HL-60 (cell line): ENCODE measurements at places on chromosomes 2 and 18.
A peak's percentile ranks its signal among the peaks of the same experiment; 100 is the strongest.

GRCh38 chr2:11631462-11631861, 38.5 kb downstream of the NTSR2 start:
- DNase-seq = no peak

DNA sequence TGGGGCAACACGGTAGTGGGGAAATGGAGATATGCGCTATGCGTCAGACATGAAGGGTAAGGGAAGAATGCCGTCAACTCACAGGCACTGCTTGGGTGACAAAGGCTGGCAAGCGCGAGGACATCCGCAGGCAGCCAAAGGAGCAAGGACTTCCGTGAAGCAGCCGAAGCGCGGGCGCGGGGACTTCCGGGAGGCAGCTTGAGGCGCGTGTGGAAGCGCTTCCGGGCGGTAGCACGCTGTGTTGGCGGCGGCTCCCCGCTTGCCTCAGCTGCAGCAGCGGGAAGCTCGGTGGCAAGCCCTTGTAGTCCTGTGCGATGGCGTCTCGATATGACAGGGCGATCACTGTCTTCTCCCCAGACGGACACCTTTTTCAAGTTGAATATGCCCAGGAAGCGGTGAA, at the start of gene PSMA8:
Gene PSMA8, plus strand, starts transcription at position 218 of the 400 bp plus-strand sequence. Its CDS starts 97 bp downstream, at position 315.
- no peak for DNase-seq

DNA sequence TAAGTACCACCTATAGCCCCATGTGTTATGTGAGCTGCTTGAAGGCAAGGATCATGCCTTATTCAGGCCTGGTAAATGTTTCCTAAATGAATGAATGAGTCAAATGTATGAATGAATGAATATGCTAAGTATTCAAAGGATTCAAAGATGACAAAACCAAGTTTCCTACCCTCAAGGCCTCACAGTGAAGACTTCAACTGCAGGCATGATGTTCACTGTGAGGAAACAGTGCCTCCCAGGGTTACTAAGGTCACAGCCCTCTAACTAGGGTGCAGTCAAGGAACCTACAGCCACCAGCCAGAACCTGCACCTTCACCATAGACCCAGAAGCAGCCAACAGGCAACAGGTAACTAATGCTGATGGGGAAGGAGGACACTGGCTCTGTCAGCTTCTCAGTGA, 69.3 kb downstream of the SUMO1 start:
- DNase-seq = no peak

- DNase-seq = no peak
These were observed 109.0 kb upstream of the GATA6 start for GRCh38 chr18:22060361-22060760.

GRCh38 chr2:238220892-238221521, 17.5 kb upstream of the ILKAP start:
- DNase-seq = no peak

GRCh38 chr2:78061301-78061700, 539.1 kb upstream of the LRRTM4 start:
- no peak for DNase-seq

- DNase-seq = no peak
These were observed 67.1 kb upstream of the CTDP1 start for GRCh38 chr18:79612291-79613108.

- no peak for DNase-seq
These were observed 206.0 kb upstream of the PARD3B start for GRCh38 chr2:204339212-204339715.

DNA sequence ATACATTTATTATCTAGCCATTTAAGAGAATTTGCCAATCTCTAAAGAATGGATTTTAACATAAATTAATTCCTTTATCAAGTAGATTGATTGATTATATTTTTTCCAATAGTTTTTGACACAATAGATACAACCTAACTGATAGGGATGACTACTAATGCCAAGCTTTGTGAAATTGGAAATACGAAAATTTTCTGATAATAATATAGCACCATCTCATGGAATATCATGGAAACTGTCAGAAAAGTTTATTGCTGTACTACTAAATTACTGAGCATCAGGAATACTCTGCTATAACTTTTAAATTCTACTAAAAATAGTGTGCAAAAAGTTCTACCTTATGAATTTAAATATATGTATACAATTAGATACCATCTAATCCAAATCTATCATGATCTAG, 101.8 kb upstream of the MAP2 start:
- DNase-seq = no peak

DNA sequence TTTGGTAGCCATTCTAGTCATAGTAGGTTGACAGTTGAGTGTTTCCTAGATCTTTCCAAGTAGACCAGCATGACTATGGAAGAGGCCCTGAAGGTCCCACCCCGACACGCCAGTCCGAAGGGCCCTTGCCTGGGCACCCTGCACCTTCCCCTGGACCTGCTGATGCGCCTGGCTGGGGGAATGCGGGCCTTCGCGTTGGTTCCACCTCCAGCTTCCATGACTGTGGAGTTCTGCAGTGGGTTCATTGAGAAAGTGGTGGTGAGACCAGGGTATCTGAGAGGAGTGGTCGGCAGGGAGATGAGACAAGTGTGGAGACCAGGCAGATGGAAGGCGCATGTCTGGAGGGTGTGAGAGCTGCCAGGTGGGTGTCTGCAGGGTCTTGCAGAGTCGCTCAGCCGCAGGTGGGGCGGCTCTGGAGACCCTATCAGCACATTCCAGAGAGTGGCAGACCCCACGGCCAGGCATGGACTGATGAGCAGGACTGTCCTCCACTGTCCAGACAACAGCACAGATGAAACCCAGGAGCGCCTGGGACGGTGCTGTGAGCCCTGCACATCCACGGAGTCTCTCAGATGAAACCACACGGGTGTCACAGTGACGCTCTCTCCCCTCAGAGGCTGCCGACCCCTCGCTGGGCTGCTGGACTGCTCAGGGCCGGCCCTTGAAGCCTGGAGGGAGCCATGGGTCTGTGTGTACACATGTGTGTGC, 182.5 kb upstream of the HDAC4 start:
- DNase-seq = no peak

DNA sequence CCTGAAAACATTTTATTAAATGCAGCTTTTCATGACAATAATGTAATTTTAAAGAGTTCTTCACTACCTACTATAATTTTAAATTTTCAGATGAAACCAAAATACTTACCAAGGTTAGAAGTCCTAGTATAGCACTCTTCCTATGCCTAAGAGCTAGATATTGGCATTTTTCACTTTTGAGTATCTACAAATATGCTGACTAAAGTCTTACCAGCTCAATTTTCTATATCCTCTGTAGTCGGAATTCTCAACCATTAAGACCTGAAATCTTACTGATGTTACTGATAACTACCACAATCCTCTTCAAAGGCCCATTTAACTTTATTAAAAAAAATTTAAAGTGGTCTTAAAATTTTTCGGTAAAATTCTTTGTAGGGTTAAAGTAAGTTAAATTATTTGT, 32.0 kb downstream of the PREPL start:
- DNase-seq = no peak

GRCh38 chr2:213959589-213959988, 451.3 kb upstream of the VWC2L start:
- no peak for DNase-seq

- no peak for DNase-seq
These were observed 106.9 kb downstream of the SP3 start for GRCh38 chr2:173858291-173858731.

DNA sequence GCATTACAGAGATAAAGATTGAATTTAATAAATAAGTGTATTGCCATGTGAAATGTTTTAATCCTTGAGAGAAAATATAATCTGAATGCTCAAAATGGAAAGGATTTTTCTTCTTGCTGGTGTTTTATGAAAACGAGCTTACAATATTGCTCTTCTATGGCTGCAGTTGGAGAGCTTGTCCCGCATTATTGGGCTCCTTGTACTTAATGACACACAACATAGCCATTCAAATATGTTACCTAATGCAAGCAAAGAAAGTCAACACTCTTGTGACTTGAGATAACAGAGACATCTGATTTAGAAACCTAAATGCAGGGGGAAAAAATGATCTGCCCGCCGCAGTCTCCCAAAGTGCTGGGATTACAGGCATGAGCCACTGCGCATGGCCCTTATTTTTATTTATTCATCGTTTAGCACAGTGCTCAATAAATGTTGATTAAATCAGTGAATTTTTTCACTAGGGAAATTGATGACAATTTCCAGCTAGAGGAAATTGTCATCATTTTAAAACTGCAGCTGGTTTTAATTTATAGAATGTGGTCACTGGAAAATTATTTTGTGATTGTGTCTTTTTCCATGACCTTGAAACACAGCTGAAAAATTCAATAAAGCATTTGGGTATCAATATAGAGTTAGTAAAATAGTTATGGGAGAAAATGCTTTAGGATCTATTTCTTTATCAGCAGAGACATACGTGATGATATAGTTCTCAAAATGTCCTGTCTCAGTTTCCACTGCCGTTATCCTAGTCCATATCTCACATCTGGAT, 2.4 kb upstream of the PRKD3 start:
- DNase-seq = no peak

DNA sequence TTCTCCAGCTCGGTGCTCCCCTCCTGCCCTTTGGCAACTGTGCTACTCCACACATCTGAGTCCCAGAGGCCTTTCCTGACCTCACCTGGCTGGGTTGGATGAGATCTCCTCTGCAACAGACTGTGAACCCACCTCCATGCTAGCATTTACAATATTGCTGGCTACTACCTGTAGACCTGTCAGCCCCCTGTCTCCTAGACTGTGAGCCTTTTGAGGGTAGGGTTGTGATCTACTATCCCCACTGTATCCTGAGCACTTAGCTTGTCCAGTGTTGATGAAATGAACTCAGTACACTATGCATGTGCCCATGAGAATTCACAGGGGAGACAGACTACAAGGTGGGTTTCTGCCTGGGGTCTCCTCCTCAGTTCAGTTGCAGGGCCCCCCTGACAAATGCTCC, 70.1 kb downstream of the C1QL2 start:
- no peak for DNase-seq

DNA sequence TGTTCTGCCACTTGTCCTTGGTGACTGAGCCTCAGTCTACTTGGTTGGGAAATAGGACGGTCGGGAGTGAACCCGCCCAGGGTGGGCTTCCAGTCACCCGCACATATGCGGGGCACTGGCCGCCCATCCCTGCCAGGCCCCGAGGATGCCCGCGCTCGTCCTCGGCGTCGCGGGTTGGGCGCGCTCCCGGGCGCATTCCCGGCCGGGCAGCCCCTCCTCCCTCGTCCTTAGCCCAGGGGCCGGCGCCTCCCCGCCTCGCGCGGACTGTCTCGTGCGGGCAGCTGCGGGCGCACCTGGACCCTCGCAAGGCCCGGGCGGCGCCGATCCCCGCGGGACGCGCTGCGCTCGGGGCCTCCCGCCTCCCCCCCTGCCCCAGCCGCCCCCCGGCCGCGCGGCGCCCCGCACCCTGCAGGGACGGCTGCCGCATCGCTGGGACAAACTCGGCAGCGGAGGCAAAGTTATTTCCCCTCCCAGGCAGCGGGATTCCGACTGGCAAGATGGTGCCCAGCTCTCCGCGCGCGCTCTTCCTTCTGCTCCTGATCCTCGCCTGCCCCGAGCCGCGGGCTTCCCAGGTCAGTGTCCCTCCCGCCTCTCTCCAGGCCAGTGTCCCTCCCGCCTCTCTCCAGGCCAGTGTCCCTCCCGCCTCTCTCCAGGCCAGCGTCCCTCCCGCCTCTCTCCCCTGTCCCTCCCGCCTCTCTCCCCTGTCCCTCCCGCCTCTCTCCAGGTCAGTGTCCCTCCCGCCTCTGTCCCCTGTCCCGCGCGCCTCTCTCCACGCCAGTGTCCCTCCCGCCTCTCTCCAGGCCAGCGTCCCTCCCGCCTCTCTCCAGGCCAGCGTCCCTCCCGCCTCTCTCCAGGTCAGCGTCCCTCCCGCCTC, at the start of gene FBLN7:
Gene FBLN7, plus strand, starts transcription at position 227 of the 874 bp plus-strand sequence. Its CDS starts 271 bp downstream, at position 498.
- peak; percentile 15 for DNase-seq

DNA sequence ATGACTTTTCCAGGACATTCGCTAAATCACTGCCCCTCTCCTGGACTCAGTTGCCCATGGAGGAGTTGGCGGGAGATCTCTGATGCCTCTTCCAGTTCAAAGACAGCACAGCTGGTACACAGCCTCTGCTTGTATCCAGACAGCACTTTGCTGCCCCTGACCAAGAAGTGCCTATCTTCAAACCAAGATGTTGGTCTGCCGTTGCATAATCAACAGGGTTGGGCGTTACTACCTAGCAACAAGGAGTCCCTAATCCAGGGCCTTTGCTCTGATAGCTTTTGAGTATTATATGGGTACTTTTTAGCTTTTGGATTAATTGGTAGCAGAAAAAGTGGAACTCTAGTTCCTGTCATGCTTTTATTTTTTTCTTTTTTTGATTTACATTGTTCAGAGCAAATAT, 166.6 kb downstream of the FAM210A start:
- peak; percentile 45 for DNase-seq

DNA sequence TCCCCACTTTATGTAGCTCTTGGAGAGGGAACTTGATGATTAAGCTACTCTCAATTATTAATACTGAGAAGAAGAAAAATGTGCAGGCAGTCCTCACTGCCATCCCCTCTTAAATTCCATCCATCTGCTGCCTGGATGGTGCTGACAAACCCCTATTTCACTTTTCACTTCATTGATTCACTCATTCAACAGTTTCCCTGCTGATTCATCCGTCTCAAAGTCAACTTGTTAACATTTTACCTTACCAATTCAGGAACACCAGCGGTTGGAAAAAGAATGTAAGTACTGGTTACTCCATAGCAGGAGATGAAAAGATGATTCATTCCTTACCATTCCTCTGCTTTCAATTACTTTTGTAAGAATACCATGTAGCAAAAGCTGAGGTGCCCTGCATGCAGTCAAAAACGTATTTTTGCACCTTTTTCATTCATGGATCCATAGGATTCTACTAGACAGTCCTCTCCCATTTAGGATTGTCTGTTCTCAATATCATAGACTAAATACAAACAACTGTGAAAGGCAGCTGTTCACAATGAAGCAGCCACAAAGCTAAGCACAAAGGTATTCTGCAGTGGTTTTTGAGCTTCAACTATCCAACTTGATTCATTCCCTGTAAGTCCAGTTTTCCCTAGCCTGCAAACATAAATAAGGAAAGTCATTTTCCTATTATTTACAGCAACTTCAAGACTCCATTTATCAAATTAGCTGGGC, 262.0 kb downstream of the MREG start:
- DNase-seq = no peak

DNA sequence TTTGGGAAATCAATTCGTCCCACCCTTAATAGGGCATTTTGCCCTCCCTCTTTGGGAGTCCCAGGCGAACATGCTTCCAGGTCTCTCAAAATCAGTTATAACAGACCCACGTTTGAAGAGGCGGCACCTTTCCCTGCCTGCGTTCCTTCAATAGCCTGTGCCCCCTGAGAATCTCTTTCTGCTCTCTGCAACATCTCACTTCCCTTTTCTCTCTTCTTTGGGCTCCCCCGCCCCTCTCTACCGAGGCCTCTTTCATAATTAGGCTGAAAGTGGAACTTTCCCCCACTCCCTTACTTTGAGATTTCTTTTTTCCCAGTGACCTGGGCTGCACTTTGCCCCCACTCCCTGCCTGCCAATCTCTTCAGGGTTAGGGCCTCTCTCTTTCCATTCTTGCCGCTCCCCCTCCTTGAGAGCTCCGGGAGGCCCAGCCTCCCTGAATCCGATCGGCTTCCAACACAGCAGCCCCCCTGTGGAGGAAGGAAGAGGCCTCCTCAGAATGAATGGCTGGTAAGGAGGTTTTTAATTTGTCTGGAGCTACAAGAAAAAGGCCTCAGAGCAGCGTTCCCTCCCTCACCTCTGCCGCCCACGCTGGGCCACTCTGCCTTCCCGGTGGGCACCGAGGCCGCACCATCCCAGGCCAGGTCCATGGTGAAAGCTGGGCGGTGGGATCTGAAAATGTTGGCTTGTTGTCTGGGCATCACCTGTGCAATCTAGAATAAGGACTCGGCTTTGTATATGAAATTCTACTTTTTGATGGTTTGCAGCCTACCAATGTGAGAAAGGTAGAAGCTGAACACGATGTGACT, 162.6 kb upstream of the SIX3 start:
- DNase-seq = peak; percentile 80
